ENCODE measurements at places on chromosomes 12 and 14. TPM values are rescaled to one million over a fixed set of nuclear protein-coding genes. Genes with fewer than 3 reads are reported as not detected.

Gene TSHR
- total RNA-seq: not detected

Gene CLEC9A
- total RNA-seq: not detected

Gene GPR68
- 1.2 TPM for total RNA-seq

Gene CMA1
- total RNA-seq: not detected

Gene FAM181A
- not detected for total RNA-seq

Gene NEUROD4
- not detected for total RNA-seq

Measured in uterine smooth muscle cell (primary cell).